NCI-H2081 (cell line): ENCODE measurements at places on chromosomes 1 and 21.

DNA sequence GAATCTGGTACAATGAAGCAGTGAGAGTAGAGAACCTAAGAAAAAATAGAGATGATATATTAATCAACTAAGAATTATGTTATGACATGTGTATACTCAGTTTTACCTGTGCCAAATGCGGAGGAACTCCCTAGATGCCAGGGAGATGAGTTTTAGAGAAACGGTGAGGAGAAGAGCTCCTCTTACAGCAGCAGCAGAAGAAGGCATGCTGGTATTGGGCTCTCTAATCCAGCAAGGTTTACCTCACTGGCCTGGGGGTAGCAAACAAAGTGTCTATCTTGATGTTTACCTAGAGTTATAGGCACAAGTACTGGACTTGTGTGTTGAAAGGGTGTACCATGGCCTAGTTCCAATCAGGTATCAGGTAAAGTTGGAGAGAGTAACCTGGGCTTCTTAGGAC lies 28.9 kb upstream of the DEPDC1 start:
- no peak for DNase-seq

- DNase-seq, result no peak
These were observed 195.7 kb upstream of the KIAA0040 start for GRCh38 chr1:175388285-175388684.

DNA sequence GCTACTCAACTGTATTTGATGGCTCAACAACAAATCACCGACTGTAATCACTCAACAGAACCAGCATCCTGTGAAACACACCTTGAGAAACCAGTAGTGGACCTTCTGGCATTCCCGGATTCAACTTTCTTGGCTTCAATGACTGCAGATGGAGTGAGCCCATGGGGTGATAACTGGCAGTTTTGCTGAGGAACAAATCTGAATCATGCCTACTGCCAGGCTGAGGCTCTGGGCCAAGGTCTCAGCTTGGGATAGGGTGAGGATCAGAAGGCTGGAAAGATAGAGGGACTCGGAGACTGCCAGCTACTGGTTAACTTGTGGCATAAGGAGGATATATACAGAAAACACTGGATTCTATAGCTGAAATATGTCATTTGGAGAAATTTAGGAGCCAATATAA lies 63.5 kb upstream of the DIRAS3 start:
- no peak for DNase-seq

- DNase-seq, result no peak
These were observed 45.5 kb downstream of the TOR3A start for GRCh38 chr1:179127163-179127895.

GRCh38 chr1:175206687-175207086 lies 14.1 kb upstream of the KIAA0040 start:
- DNase-seq, result peak; percentile 56

DNA sequence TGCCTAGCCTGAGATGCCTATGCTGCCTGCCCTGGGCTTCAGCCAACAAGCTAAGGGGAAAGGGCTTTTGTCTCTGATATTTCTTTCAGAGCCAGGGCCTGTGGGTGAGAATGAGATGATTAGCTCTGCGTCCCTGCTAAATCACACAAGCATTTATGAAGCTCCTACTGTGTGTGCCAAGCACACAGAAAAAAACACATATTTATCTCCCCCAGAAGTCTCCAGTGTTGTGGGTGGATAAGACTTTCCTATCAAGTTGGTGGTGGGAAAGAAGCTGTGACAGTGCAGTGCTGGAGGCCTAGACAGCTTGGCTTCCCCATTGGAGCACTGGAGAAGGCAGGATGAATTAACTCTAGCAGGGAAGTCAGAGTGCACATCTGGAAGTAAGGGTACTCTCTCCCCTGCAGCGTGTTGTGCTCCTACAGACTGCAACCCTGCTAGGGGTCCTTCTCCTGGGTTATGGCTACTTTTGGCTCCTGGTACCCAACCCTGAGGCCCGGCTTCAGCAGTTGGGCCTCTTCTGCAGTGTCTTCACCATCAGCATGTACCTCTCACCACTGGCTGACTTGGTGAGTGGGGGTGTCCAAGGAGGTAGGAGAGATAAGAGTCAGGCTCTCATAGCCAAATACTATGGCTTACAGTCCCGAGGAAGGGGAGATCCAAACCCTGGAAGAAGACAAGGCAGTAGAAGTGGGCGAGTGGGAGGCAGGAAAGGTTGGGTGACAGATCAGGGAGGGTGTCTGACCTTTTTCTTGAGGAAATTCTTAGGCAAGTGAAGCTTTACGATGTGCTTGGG lies 1.7 kb downstream of the SLC50A1 start:
- DNase-seq, result no peak

DNA sequence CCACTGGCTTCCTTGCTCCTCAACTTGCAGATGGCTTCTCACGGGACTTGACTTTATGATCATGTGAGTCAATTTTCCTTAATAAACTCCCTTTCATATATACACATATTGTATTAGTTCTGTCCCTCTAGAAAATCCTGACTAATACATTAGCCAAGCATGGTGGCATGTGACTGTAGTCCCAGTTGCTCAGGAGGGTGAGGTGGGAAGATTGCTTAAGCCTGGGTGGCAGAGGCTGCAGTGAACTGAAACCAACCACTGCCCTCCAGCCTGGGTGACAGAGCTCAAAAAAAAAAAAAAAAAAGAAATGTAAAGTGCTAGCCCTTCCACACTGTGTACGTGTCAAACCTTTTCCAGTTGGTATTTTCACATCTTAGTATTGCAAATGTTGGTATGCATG lies 857.0 kb downstream of the LTN1 start:
- no peak for DNase-seq

DNA sequence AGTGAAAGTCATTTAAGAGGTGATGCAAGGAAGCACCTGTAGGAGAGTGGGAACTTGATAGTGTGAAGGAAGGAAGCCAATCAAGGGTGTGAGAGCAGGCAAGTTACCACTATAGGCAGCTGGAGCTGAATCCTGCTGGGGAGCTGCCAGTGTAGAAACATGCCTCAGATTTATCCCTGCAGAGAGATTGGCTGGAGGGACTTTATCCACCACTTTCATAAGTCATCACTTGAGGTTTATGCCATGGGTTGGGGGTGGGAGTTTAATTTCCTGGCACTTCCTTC lies 443.6 kb downstream of the PLPP3 start:
- DNase-seq, result no peak

GRCh38 chr1:232369451-232370296 lies 260.3 kb downstream of the SIPA1L2 start:
- no peak for DNase-seq

DNA sequence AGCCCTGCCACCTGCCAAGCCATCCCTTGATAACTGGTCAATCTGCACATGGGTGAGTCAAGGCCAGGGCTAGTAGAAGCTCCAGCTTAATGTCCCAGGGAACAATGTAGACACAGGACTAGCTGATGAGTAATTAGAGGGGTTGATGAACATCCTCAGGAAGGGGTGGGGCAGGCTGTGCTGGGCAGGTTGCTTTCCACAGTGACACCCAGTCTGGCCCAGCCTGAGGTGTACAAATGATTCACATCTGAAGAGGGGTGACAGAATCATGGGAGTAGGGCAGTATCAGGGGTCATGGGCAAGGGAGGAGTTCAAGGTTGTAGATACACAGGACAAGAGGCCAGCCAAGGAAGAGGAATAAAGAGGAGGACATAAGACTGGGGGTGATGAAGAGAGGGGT lies 4.3 kb downstream of the LPAR3 start:
- no peak for DNase-seq

- DNase-seq, result no peak
These were observed 121.4 kb upstream of the GORAB start for GRCh38 chr1:170410401-170411166.

- no peak for DNase-seq
These were observed 49.4 kb downstream of the DYRK1A start for GRCh38 chr21:37415939-37416338.

- DNase-seq, result peak; percentile 79
These were observed 53.9 kb downstream of the PHC2 start for GRCh38 chr1:33377013-33377412.
